ENCODE measurements at places on chromosomes 7 and 10. TPM values are rescaled to one million over a fixed set of nuclear protein-coding genes. Genes with fewer than 3 reads are reported as not detected.

The SP4 gene
- 18.4 TPM for total RNA-seq

The CYP2C19 gene
- total RNA-seq = not detected

The RBM17 gene
- total RNA-seq = 59.6 TPM

The UNCX gene
- not detected for total RNA-seq

The CYP3A7 gene
- 0.21 TPM for total RNA-seq

The MBL2 gene
- total RNA-seq = not detected

The CLRN3 gene
- 0.42 TPM for total RNA-seq

The CACNA2D1 gene
- total RNA-seq = 89.1 TPM

The AZGP1 gene
- 1.9 TPM for total RNA-seq

The USP54 gene
- 26.4 TPM for total RNA-seq

The PSD gene
- total RNA-seq = 38.4 TPM

- no peak for DNase-seq
Observed at GRCh38 chr10:70843776-70844489, 28.2 kb downstream of the SGPL1 start.

DNA sequence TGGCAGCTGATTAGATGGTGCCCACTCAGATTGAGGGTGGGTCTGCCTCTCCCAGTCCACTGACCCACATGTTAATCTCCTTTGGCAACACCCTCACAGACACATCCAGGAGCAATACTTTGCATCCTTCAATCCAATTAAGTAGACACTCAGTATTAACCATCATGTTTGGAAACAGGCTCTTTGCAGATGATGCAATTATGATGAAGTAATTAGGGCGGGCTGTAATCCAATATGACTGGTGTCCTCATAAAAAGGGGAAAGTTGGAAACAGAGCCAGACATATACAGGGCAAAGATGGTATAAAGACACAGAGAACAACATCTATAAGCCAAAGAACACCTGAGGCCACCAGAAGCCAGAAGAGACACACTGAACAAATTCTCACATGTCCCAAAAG, 658.6 kb downstream of the CCSER2 start:
- DNase-seq = no peak

DNA sequence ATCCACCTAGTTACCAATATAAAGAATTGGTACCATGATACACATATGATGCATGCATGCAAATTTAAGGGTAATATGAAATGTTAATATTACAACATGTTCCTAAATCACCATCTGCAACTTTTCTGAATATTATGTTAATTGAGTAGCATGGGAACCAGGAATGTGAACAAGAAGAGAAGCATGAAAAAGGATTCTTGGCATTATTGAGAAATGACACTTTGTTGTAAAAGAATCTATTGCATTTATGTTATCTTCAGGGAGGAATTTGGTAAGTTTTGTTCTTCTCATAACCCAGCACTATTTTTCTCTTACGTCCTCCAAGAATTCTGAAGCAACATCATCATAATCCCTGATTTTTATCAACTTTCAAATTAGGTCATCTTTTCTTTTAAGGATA, 159.9 kb upstream of the SLC25A13 start:
- no peak for DNase-seq

GRCh38 chr10:24114556-24114955, 94.4 kb upstream of the KIAA1217 start:
- DNase-seq = no peak

GRCh38 chr7:141014125-141014523, 628 bp downstream of the MRPS33 start:
- DNase-seq = peak; percentile 36

DNA sequence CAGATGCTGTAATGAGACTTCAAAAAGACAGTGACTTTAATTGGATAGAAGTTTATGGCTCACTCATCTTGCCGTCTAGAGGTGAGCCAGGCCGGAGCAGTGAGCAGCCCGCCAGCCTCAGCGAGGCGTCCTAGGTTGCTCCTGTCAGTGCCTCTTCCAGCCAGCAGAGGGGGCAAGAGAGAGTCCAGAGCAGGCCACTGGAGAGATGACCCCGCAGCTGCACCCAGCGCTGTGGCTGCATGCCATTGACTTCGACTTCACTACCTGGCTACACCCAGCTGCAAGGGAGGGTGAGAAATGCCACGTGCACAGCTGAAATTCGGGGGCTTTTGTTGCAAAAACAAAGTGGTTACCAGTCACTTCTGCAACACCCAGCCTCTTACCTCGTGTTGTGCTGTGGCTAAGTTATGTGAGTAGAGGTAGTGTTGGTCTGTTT, 26.5 kb downstream of the NUB1 start:
- DNase-seq = no peak

- no peak for DNase-seq
Observed at GRCh38 chr7:132837529-132837928, 244.4 kb downstream of the CHCHD3 start.

GRCh38 chr7:137801003-137801402, 45.8 kb downstream of the DGKI start:
- DNase-seq = no peak

DNA sequence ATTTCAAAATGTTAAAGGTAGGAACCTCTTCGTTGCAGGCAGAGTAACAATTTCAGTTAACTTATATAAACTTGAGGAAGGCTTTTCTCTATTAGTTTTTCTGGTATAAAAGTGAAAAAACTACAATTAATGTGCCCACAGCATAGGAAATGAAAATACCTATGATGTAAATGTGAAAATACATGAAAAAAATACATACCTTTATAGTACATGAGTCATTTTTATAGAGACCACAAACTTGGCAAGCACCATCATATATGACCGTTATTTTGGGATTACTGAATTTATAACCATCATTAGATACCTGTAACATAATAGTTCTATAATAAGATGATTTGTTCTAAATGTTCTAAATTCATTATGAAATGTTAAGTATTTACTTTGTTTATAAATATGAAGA, 42.7 kb downstream of the VWDE start:
- no peak for DNase-seq

DNA sequence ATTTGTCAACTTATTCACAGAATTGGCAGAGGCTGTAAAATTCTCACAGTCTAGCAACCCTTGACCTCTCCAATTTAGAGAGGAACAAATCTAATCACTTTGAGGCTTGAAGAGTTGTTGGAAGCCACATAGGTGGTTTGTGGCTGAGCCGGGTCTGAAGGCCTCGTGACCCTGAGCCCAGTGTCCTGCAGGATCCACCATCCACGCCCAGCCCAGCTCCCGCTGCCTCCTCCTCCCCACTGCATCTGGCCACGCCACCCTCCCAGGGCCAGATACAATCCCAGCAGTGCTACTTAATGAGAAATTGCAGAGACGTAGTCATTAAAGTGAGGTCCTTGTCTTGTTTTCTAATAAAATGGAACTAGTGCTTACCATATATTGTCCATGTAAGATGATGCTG, 81.4 kb upstream of the SHH start:
- DNase-seq = no peak

- DNase-seq = no peak
Observed at GRCh38 chr10:70649526-70649925, 22.8 kb upstream of the ADAMTS14 start.

DNA sequence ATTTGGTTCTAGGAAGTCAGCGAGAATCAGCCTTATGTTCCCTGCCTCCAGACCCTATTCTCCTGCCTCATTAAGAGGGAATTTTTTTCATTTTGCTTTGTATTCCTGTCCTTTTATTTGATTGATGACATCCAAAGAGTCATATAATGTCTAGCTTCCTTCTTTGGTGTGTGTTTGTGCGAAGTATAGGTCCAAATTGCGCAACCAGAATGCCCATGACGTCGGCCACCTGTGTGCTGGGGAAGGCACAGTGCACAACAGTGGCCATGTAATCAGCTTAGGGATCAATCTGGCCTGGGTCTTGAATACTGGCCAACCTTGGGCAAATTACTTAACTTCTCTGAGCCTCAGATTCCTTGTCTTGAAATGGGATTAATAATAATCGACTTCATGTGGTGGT, 206.2 kb downstream of the VTI1A start:
- DNase-seq = no peak

- DNase-seq = no peak
Observed at GRCh38 chr10:2143213-2143835, 406.0 kb upstream of the ADARB2 start.

- DNase-seq = no peak
Observed at GRCh38 chr10:113331961-113332360, 220.9 kb upstream of the HABP2 start.

DNA sequence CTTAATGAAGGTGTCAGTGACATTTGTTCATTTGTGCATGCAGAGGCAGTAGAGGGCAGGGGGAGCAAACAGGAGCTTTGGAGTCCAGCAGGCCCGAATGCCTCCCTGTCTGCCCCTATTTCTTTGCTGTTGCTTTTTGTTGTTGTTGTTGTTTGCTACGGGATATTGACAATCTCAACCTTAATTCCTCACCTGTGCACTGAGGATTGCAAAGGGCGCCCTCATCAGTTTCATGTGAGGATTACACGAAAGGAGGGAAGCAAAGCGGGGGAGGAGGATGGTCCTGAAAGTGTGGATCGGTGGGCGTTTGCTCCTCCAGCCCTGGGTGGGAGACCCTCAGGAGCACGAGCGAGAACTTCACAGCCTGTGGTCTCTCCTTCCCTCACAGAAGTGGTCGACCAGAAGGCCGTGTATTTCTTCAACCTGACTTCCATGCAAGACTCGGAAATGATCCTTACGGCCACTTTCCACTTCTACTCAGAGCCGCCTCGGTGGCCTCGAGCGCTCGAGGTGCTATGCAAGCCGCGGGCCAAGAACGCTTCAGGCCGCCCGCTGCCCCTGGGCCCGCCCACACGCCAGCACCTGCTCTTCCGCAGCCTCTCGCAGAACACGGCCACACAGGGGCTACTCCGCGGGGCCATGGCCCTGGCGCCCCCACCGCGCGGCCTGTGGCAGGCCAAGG, 9.6 kb downstream of the GDF10 start:
- DNase-seq = no peak

GRCh38 chr7:118478931-118479330, 254.4 kb downstream of the ANKRD7 start:
- no peak for DNase-seq

DNA sequence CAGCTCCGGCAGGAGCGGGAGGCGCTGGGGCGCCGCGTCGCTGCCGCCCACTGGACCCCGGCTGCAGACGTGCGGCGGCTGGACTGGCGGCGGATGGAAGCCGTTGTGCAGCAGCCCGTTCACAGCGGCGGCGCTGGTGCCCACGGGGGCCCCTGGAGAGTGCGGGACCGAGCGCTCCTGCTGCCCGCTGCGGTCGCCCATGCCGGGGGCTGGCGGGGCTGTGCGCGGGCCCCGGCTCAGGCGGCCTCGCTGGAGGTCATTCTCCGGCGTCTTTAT, 413 bp downstream of the PANK1 start:
- DNase-seq = no peak

GRCh38 chr10:129875993-129876726, 87.9 kb downstream of the EBF3 start:
- DNase-seq = no peak

GRCh38 chr10:18043148-18044006, 91.7 kb downstream of the SLC39A12 start:
- DNase-seq = no peak

GRCh38 chr7:36734731-36735130, 10.4 kb upstream of the AOAH start:
- no peak for DNase-seq

GRCh38 chr10:110642204-110643034, 1.7 kb upstream of the RBM20 start:
- no peak for DNase-seq

DNA sequence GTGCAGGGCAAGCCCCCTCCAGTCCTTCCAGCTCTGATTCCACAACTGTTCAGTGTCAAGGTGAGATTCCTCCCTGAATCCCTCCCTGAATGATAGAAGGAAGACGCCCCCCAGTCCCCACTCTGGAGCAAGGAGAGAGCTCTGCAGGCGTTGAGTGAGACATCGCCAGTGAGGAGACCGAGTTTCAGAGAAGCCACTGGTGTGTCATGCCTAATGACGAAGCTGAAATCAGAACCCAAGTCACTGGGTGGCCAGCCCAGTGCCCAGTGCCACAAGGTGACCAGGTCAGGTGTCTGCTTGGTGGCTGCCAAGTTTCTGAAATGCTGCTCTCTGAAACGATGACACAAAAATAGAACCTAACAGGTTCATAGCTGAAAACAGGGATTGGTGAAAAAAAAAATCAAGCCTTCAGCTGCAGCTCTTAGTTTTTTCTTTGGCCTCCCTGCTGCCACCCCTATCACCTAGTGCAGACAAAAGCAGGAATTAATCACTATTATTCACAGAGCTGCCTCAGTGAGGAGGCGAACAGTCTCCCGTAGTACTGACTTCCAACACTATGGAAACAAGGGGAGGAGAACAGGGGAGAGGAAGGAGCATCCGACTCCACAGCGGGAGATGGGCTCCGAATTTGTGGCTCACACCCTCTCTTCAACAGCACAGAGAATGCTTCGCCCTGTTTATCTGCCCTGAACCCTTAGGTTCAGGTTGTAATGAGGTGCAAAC, 153.5 kb downstream of the ARHGAP12 start:
- no peak for DNase-seq

GRCh38 chr7:32316839-32317238, 173.3 kb downstream of the LSM5 start:
- no peak for DNase-seq

DNA sequence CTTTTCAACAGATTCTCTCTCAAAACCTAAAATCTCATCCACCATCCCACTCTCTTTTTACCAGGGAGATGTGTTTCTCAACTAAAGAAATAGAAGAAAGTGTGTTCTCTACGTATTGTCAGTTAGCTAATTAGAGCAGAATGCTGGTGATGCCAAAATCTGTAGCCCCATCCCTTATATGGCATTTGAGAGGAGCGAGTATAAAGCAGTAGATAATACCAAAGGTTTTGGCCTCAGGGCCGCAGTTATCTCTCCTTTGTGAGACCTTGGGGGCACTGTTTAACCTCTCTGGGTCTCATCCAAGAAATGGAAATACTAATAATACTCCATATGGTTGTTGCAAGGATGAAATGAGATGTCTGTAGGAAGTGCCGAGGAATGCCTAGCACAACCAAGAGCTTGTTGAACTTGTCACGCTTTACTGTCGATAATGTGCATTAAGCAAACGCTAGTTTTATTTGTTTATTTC, 456 bp upstream of the DLD start:
- no peak for DNase-seq

DNA sequence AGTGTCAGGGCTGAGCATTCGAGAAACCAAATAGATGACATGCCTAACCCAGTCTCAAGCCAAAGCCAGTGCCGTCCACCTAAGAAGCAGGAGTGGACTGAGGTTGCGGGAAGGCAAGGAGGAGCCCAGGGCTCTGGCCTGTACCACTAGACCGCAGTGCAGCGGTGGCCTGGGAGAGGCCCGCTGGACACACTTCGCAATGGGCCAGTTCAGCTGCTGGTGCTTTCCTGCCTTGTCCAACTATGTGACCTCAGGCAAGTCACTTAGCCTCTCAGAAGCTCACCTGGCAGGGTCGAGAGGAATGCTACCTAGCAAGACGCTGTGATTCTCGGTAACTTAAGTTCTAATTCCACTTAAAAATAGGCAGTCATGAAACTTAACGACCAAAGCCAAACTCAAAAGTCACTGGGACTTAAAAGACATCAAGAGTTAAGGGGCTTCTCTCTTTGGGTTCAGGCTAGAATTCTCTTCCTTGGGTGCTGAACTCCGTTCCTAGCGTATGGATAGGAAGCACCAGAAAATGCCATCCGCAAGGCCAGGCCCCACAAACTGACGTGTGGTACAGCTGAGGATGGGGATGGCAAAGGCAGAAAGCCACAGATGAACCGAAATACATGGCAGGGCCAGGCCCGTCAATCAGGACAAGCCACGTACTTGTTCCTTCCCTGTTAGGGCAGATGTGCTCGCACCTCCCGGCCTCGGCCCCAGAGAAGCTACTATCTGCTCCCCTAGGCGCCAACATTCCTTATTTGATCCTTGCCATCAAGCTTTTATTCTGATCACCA, 34.2 kb downstream of the CTBP2 start:
- no peak for DNase-seq
